ENCODE measurements at places on chromosomes 11 and 22.

DNA sequence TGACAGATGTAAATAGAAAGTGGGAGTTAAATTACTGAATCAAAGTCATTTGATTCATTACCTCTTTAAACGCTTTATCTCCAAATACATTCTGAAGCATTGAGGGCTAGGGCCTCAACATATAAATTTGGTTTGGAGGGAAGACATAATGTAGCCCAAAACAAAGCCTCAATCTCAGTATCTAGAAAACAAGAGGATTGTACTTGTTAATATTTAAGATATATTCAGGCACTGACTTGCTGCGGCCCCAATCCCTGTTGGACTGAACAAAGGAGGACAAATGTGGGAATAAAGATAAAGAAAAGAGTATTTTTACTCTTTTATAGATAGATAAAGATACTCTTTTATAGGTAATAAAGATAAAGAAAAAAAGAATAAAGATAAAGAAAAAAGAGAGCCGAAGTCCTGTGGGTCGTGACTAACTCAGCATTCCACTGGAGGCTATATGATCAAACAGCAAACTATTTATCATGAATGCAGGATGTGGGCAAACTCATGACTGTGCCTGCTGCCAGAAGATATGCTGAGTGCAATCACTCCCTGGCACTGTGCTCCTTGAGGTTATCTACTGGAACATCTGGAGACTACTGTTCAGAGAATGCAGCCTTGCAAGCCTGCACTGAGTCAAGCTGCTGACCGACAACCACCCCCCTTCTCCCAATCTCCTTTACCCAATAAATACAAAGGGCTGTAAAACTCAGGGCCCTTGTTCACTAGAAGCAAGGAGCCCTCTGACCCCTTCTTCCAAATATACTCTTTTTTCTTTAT, 6.9 kb downstream of the OR10V1 start:
- DNase-seq, result no peak

DNA sequence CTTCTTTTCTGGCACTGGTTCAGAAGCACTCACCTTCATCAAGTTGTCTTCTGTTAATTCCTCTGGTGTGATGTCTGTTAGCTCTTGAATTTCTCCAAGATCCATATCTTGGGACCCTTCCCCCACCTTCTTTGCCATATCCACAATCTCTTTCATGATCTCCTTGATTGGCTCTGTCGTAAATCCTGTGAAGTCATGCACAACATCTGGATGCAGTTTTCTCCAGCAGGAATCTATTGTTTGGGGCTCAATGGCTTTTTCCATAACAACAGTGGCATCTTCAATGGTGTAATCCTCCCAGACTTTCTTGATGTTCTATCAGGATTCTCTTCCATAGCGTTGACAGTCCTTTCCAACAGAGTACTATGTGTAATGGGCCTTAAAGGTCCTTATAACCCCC, 96.9 kb downstream of the CSTPP1 start:
- no peak for DNase-seq

- peak; percentile 68 for DNase-seq
Measured at GRCh38 chr11:76185931-76186401, 20.3 kb downstream of the WNT11 start.

DNA sequence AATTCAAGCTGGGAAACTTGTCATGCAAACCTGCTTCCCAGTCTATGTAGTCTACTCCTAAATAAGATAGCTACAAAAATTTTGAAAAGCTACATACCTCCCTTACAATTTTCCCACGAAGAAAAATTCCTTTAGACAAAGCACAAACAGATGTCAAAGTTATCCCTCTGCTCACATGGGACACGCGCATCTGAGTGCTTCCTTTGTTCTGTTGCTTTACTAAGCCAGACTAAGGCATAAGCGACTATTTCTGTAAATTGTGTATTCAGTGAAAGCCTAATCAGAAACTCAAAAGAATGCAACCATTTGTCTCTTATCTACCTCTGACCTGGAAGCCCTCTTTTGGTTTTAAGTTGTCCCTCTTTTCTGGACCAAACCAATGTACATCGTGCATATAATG, 583.7 kb upstream of the B3GAT1 start:
- DNase-seq, result no peak

- DNase-seq, result peak; percentile 17
Measured at GRCh38 chr22:46049726-46050450, 72.9 kb upstream of the WNT7B start.

- no peak for DNase-seq
Measured at GRCh38 chr11:125182573-125182972, 18.0 kb downstream of the PKNOX2 start.

GRCh38 chr11:1521382-1522080, 35.0 kb upstream of the MOB2 start:
- no peak for DNase-seq

- DNase-seq, result no peak
Measured at GRCh38 chr11:1717745-1718144, 20.8 kb downstream of the KRTAP5-6 start.

- no peak for DNase-seq
Measured at GRCh38 chr11:3002351-3002861, 10.3 kb upstream of the NAP1L4 start.

DNA sequence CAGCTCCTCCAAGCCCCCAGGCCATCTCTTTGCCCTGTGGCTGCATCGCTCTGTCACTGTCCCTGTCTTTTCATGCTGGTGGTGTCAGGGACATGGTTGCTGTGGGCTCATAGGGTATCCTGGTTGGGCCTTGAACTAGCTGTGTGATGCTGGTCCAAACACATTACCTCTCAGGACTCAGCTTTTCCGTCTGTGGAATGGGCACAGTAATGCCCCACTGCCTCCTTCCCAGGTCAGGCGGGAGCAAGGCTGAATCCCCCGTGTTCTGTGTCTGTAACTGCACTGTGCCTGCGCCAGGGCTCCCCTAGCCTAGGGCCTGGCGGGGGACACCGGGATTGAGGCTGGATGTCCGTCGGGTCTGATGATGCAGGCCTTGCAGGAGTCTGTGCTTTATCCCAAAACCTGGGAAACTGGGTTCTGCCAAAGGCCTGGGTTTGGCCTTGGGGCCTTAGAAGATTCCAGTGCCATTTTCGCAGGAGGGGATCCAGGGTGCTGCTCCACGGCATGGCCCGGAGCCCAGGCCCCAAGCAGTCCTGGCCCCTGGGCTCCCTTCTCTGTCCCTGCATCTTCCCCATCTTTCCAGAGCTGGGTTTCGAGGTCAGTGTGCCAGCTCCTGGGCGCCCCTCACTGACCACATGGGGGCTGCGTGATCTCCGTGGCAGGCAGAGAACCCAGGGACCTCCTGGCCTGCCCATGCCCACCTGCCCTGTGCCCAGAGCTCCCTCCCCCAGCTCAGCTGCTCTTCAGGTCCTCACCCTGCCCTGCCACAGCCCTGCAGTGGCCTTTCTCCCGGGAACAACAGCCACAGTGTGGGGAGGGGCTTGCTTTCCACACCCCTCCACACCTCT, 32.7 kb upstream of the CELSR1 start:
- DNase-seq, result no peak

GRCh38 chr11:91100427-91100826, 877.6 kb upstream of the CHORDC1 start:
- DNase-seq, result no peak

GRCh38 chr11:13465909-13466371, 2.9 kb upstream of the BTBD10 start:
- DNase-seq, result no peak

GRCh38 chr11:68847395-68847794, 5.7 kb upstream of the CPT1A start:
- no peak for DNase-seq

DNA sequence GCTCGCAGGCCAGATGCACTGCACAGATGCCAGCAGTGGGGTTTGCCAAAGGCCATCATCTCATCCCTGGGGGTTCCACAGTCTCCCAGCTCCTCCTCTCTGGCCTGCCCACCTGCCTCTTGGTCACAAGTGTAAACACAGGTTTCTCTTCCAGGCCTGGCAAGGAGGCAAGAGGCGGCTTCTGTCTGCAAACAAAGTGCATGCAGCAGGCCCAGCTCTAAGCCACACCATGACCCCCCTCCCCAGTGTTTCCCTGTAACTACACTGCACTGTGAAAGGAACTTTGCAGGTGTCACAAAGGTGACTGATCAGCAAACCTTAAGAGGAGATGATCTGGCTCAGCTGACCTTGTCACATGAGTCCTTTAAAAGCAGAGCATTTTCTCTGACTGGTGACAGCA, 26.2 kb upstream of the SHISAL1 start:
- no peak for DNase-seq

GRCh38 chr22:45216133-45217003, 24.3 kb downstream of the KIAA0930 start:
- no peak for DNase-seq

DNA sequence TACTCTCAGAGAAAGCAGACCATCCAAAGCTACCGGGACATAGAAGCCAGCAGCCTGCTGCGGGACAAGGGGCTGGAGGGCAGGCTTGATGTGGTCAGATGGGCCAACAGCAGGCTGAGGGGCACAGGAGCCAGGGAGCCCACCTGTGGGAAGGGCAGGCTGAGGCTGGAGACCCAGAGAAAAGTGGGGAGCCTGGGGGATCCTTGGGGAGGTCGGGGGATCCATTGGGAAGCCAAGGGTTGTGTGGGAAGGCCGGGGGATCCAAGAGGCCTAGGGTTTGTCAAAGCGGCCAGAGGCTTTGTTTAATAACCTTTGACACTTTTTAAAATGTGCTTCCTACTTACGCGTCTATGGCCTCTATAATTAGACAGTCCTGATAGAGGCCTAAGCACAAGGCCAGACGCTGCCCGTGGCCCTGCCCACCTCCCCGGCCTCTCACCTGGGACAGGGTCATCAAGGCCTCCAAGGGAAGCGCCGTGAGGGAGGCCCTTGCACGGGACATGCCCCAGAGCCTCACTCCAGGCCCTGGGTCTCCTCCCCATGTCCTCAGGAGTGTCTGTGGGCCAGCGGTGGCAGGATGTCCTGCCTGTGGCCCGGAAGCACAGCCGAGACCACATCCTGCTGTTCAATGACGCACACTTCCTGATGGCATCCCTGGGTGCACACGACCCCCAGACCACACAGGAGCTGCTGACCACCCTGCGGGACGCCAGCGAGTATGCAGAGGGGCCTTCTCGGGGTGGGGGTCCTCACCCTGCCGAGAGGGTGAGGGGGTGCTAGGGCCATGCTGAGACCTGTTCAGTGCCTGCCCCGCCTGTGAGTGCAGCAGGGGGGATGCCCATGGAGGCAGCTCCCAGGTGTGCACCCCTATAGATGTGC, 8.6 kb upstream of the GTSE1 start:
- peak; percentile 46 for DNase-seq

GRCh38 chr11:110962921-110963320, 250.7 kb upstream of the ARHGAP20 start:
- DNase-seq, result no peak

GRCh38 chr11:17921659-17922415, 91.0 kb downstream of the SERGEF start:
- DNase-seq, result no peak

GRCh38 chr11:70076461-70076931, 1.6 kb upstream of the ANO1 start:
- DNase-seq, result no peak

GRCh38 chr11:122089111-122089510, 26.9 kb downstream of the BLID start:
- DNase-seq, result no peak

GRCh38 chr11:134001088-134001487, 44.3 kb upstream of the IGSF9B start:
- no peak for DNase-seq

DNA sequence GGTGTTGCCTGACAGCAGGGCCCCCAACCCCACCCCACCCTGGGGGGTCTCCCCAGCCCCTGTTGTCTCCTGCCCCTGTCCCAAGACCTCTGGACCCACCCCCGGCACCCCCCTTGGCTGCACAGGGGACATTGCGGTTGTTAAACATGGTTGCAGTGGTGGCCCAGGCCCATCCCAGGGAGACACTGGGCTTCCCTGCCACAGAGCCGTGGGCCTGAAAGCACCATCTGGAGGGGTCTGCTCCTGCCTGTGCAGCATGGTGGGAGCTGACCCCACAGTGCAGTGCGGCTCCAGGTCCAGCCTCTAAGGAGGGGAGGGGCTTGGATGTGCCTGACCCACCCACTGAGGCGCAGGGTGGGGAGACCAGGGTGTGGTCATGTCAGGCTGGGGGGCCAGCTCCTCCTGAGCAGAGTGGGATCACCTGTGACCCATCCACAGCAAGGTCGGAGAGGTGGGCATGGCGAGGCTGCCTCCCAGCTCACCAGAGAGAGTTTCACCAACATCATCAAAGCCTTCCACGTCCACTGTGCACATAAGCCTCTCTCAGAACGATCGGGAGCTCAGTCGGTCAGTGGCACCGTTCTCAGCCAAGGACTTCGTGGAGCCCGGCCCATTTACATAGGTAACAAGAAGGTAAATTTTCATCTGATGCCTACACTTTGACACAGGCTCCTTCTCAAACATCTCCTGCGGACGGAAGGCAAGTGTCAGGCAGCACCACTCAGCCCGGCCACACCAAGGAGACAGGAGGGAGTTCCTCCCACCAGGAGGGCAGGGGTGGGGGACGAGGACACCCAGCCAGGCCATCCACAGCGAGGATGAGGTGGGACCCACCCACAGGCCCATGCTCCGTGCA, 201.1 kb downstream of the BRD1 start:
- peak; percentile 18 for DNase-seq

GRCh38 chr22:29435236-29436136, 2.9 kb upstream of the RFPL1 start:
- no peak for DNase-seq

GRCh38 chr11:70325824-70326223, 55.3 kb downstream of the PPFIA1 start:
- DNase-seq, result no peak
